ENCODE measurements at places on chromosomes 12 and 14. TPM values are rescaled to one million over a fixed set of nuclear protein-coding genes. Genes with fewer than 3 reads are reported as not detected.

Gene DACT1
- not detected for total RNA-seq

Gene SETD3
- 71.2 TPM for total RNA-seq

Gene PPP4R4
- 19.8 TPM for total RNA-seq

Gene FAM234B
- total RNA-seq = 7.8 TPM

Gene FKBP3
- total RNA-seq = 87.6 TPM

Gene C12orf42
- total RNA-seq = not detected

Gene MAP1LC3B2
- total RNA-seq = 0.60 TPM

Gene WDR89
- total RNA-seq = 20.1 TPM

Gene AKAP3
- total RNA-seq = 0.49 TPM

Gene NGB
- total RNA-seq = not detected

Gene LRFN5
- total RNA-seq = not detected

Gene ST8SIA1
- not detected for total RNA-seq

Gene SIX6
- not detected for total RNA-seq

Gene EGLN3
- total RNA-seq = 0.18 TPM

Gene NPFF
- 0.51 TPM for total RNA-seq

Gene TMBIM4
- 42.7 TPM for total RNA-seq

Gene CLEC9A
- total RNA-seq = not detected

Gene DDX51
- total RNA-seq = 3.5 TPM

Gene IFNG-AS1
- total RNA-seq = not detected

Gene GALNT9
- total RNA-seq = 0.04 TPM

Gene HVCN1
- 0.20 TPM for total RNA-seq

Gene VIPAS39
- 14.9 TPM for total RNA-seq

Gene LYSET
- total RNA-seq = 19.1 TPM

Gene PPP2R5E
- total RNA-seq = 22.5 TPM

Gene ARMH4
- 0.02 TPM for total RNA-seq

Gene ATP5MC2
- 280 TPM for total RNA-seq

Gene OASL
- total RNA-seq = 0.22 TPM

Gene ADAM20
- total RNA-seq = 0.18 TPM

Gene C12orf60
- total RNA-seq = 2.3 TPM

Gene LTB4R2
- 1.4 TPM for total RNA-seq

Gene YY1
- 68.1 TPM for total RNA-seq

Gene TEAD4
- 45.0 TPM for total RNA-seq

Gene DAO
- total RNA-seq = 1.1 TPM

Gene KRT82
- not detected for total RNA-seq

Gene TMEM229B
- 0.93 TPM for total RNA-seq

Gene ASCL1
- not detected for total RNA-seq

Gene SOX5
- 76.4 TPM for total RNA-seq

Gene WSCD2
- total RNA-seq = not detected

Gene FIGNL2
- total RNA-seq = 0.76 TPM

Gene HCAR2
- total RNA-seq = 0.09 TPM
